Tibial artery (tissue), 4 donors: ENCODE measurements at places on chromosomes 7 and 10.

DNA sequence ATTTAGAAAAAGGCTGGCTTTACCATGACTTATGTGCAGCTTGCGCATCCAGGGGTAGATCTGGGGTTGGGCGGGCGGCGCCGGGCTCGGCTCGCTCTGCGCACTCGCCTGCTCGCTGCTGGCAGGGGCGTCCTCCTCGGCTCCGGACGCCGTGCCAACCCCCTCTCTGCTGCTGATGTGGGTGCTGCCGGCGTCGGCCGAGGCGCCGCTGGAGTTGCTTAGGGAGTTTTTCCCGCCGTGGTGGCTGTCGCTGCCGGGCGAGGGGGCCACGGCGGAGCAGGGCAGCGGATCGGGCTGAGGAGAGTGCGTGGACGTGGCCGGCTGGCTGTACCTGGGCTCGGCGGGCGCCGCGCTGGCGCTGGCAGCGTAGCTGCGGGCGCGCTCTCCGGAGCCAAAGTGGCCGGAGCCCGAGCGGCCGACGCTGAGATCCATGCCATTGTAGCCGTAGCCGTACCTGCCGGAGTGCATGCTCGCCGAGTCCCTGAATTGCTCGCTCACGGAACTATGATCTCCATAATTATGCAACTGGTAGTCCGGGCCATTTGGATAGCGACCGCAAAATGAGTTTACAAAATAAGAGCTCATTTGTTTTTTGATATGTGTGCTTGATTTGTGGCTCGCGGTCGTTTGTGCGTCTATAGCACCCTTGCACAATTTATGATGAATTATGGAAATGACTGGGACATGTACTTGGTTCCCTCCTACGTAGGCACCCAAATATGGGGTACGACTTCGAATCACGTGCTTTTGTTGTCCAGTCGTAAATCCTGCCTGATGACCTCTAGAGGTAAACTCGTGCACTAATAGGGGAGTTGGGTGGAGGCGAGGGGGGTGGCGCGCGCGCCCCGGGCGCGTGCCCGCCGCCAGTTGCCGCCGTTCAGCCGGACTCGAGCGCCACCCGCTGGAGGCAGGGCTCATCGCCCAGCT, at the start of gene HOXA5:
Gene HOXA5, minus strand, starts transcription at position 659 of the 927 bp plus-strand sequence. Its CDS starts 74 bp downstream, at position 585.
- peak; percentile 73 for DNase-seq

GRCh38 chr10:17175551-17175950, 25.9 kb downstream of the TRDMT1 start:
- DNase-seq = no peak

DNA sequence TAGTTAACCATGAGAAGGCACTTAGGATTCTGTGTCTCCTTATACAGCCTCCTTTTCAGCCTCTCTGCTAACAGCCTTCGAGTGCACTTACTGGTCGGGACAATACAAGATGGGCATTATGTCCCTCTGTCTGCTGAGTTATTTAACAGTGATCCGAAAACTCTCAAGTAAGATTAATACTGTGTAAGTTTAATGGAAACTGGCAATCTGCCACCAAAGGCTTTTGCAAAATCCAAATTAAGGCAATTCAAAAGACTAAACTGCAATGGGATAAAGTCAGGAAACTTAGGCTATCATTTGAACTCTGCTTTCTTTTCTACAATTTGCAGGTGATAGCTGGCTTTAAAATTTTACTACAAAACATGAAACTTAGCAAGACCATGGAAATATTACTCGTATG, 477.8 kb downstream of the TFEC start:
- DNase-seq = no peak

DNA sequence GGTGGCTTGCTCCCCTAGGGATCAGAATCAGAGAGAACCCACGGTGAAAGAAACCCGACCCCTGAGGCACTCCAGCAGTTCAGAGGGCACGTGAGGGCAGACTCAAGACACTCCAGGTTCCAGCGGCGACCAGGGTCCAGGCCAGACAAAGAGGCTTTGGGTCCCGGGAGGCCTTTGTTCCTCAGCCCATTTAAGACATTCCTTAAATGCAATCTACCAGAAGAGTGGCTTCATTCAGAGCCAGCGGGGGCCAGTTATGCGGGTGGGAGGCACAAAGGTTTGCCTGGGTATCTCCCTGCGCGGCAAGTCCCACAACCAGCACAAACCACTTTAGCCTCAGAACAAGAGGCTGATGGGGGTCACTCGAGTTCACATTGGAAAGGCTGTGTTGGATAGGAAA, 53.6 kb downstream of the AFAP1L2 start:
- DNase-seq = no peak

GRCh38 chr7:96236198-96237039, 85.5 kb downstream of the SLC25A13 start:
- DNase-seq = peak; percentile 66

DNA sequence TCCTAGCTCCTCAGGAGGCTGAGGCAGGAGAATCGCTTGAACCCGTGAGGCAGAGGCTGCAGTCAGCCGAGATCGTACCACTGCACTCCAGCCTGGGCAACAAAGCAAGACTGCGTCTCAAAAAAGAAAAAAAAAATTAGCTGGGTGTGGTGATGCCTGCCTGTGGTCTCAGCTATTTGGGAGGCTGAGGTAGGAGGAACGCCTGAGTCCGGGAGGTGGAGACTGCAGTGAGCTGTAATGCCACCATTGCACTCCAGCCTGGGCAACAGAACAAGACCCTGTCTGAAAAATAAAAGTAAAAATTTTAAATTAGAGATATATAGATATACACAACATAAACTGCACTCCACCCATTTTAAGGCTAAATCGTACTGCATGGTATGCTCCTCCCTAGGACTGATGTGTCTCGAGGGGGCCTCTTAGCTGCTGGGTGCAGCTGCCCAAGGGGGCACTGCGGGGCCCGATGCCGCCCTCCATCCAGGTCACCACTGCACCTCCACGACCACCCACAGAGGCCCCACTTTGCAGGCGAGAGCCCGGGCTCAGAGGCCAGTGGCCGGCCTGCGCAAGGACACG, 40.9 kb upstream of the FOXK1 start:
- DNase-seq = no peak

DNA sequence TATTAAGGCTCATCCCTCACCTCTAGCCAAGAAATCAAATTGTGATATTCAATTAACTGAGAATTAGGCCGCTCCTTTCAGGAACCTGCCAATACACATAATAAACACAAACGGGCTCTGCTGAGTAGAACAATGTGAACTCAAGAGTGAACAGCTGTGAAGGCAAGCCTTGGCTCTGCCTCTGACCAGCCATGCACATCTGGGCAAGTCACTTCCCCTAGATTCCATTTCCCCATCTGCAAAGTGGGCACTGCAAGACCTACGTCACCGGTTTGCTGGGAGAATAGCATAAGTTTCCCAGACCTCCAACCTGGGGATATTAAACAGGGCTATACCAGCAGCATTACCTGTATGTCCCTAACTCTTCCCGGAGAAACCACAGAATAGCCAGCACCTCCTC, 355.2 kb downstream of the TNS3 start:
- no peak for DNase-seq

- DNase-seq = peak; percentile 96
Observed at GRCh38 chr7:101138213-101138870, 11.4 kb downstream of the SERPINE1 start.

GRCh38 chr10:9211228-9211627, 1156.7 kb downstream of the GATA3 start:
- no peak for DNase-seq

- DNase-seq = no peak
Observed at GRCh38 chr10:101783736-101784118, 481 bp upstream of the NPM3 start.

DNA sequence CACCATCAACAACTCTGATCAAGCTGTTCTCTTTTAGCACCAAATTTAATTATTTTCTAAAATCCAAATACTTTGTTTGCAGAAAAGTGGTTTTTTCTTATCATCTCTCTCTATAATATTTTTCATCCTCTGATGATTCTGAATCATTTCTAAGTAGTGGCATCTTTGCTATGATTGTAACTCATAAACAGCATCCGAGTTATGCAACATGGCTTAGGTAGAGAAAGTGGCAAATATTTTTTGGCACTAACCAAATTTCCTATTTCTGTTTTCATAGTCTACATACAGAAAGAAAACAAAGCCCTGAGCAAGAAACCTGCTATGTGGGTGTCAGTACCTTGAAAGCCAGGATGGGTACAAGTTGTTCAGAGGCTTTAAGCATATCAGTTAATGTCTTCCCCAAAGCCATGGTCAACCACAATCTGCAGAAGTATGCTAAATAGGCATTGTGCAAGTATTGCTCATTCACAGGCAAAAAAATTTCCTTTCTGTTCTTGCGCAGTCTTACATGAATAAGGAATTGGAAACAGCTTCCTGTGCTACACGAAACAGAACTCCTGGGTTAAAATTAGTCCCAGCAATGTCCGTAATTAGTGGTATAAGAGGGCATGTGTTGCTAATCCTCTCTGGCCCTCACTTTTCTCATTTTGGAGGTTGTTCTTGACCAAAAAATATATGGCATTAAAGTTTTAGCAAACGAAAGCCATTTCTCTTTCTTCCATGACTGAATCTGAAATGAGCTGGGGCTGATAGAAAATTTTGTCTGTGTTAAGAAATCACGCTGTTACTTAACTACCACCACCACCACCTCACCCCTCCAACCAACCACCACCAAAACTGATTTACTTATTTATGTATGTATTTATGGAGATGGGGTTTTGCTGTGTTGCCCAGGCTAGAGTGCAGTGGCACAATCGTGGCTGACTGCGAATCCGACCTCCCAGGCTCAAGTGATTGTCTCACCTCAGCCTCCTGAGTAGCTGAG, 325.6 kb upstream of the MAGI2 start:
- DNase-seq = no peak

GRCh38 chr10:14603534-14604102, 171.1 kb downstream of the FAM107B start:
- DNase-seq = no peak

DNA sequence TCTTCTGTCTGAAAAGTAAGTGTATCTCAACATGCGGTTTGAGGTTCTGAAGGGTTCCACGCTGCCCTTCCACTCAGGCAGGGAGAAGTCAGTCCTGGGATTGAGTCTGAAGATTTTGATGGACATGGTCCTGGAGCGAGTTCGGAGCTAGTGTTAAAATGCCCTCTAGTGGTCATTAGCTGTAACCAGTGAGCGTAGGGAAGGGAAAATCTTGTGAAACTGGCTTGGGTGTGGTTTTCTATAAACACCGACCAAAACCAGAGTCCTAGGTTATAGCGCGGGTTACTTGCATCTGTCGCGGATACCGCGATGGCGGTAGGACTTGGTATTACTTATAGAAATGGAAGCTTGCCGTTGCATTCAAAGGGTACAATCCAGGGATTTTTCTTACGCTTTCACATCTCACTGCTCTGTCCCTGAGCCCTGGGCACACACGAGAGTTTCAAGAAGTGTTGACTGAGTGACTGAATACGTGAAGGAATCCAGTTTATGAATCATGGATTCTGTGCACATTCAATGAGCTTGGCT, 348.2 kb upstream of the C7orf33 start:
- no peak for DNase-seq

DNA sequence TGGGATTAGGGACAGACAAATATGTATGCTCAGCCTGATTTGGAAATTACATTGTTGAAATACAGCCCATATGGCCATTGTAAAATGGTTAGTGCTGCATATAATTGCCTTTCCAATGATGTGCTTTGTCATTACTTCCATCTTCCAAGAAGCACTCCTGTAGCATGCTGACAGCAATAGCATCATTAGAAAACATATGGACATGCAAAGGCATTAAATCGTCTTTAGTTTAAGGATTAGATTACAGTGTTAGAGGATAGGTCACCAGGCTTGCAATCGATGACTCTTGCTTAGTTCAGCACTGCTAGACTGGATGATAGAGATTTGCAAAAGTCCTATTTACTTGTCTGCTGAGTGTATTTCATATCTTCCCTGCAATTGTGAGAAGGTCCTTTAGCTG, 17.4 kb downstream of the AUTS2 start:
- no peak for DNase-seq

DNA sequence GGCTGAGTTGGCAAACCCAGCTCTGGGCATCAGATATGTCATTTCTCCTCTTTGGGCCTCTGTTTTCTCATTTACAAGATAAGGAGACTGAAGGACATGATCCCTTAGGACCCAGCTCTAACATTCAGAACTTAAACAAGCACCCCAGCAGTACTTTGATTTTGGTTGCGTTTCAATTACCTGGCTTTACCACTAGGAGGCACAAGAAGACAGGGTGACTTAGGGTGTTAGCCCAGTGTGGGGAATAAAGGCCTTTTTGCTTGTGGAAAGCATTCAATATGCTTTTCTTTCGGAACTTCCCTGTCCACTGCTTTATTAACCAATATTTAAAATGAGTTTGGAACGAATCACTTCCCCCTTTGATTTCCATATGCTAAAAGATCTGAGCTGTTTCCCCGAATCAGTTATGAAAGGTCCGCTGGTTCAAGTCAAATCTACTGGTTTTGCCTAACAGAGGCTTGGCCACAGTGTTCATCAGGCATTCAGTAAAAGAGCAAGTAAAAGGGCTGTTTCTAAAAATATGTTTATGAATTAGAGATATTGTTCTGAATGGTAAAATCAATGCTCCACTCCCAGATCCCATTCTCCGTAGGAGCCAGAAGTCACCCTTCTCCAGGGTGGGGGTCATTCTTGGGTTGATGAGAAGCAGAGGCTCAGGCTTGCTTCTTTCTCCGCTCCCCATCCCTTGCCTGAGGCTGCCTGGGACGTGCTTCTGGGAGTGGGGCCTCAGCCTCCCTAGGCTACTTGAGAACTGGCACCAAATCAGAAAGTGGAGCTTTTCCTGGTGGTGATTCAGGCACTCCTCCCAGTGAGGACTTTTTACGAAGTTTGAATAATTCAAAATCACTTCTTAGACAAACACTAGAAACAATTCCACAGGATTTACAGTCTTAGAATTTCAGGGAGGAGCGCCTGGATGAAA, 105.5 kb downstream of the MYOF start:
- DNase-seq = peak; percentile 55

- no peak for DNase-seq
Observed at GRCh38 chr7:106979551-106980357, 64.8 kb upstream of the PRKAR2B start.

GRCh38 chr10:49373361-49373760, 22.5 kb downstream of the DRGX start:
- DNase-seq = no peak

- DNase-seq = no peak
Observed at GRCh38 chr10:69182005-69182404, 2.0 kb downstream of the SUPV3L1 start.

DNA sequence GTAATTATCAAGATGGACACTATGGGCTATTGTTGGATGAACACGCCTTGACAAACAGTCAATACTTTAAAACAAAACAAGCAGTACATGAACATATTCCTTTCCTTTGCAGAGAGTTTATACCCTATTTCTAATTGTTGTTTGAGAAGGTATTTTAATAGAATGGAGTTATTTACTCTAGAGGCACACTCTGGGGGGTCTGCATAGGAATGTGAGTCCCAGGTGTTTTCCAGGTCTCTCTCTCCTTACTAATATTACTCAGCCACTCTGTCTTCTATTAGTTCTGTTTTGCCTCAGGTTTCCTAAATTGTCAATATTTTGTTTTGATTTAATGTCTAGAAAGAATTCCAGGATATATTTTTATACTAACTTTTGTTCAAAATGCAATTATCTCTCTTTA, 1091.4 kb downstream of the CNTNAP2 start:
- no peak for DNase-seq
